ENCODE measurements at places on chromosomes 2 and 18.

GRCh38 chr18:37662099-37662498 lies 96.5 kb upstream of the CELF4 start:
- DNase-seq, result no peak

- no peak for DNase-seq
Observed at GRCh38 chr2:135182190-135182589, 130.1 kb downstream of the RAB3GAP1 start.

DNA sequence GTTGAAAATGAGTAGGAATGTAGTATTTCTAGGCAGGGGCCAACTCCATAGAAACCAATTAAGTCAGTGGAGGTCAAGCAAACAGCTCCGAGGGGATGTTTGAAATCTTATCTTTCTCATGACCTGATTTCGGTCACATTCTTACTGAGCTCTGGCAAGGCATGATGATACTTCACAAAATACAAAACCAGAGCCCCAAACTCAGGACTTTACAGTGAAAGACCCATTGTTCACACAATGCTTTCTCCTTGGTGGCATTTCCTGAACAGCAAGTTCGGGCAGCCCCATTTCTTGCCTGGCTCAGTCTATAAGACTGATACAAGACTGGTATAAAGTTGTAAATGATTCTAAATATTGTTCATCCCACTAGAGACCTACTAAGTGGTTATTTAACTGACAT lies 53.3 kb downstream of the LAMA1 start:
- no peak for DNase-seq

GRCh38 chr2:67221266-67221665 lies 175.9 kb upstream of the ETAA1 start:
- no peak for DNase-seq

DNA sequence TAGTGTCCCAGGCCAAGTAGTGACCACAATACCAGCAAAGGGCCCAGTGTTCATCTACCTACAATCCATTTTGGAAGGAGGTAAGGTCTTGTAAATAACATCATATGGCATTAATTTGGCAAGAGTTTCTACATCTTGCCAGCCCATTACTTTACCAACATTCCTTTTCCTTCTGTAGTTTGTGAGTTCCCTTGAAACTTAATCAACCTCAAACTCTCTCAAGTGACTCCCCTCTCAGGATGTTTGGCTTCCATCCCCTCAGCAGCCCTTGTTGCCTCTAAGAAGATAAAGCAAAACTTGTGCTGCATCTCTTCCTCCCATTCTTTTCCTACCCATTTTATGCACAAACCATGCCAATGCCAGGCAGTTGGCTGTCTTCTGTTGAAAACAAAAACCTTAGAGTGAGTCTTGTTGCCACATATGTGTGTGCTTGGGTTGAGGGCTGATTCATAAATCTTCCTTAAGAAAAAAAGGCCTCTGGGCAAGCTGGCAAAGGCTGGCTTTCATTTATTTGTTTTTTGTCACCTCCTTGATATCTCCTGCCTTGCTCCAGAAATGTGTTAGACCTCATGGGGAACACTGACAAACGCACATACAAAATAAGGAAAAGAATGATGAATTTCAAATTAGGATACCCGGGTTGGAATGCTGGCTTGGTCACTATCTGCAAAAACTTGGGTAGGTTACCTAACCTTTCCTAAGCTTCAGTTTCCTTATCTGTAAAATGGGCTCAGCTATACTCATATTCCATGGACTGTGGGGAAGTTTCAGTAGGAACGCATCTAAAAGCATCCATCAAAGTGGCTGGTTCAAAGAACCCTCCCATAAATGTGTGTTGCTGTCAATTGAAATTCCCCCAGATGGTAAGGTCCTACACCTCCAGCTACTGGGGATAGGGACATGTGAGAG lies 29.4 kb upstream of the ST3GAL5 start:
- DNase-seq, result no peak

GRCh38 chr18:23910032-23910431 lies 104.5 kb upstream of the TTC39C start:
- no peak for DNase-seq

DNA sequence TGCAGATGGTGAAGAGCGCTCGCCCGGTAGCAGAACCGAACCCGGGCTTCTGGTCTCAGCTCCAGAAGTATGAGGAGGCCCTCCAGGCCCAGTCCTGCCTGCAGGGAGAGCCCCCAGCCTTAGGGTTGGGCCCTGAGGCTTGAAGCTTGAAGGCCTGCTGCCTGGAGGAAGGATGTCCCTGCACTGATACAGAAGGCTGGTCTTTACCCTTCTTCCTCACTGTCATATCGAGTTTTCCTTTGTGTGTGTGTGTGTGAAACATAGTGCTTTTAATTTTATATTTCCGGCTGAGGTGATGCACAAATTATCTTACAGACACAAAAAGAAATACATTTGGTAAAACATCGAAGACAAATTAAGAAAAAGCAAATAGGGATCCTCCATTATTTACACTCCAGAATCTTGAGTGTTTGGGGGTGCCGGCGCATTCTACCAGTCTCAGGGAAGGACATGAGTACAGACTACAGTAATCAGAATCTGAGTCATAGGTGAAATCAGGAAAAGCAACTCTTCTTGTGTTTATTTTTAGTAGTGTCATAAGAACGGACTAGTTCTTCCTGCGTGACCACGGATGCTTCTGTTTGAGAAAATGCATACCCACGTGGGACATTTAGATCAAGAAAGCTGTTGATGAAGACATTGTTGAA lies 1.3 kb downstream of the DUSP28 start:
- DNase-seq, result peak; percentile 57

Data from activated CD8-positive, alpha-beta memory T cell treated with anti-CD3 and anti-CD28 coated beads, Interleukin-2, amount 10 ng/mL, durations not matched to agents 7 days and 5 days (primary cell).